Kidney capillary endothelial cell (primary cell): ENCODE measurements at places on chromosomes 4 and X.

DNA sequence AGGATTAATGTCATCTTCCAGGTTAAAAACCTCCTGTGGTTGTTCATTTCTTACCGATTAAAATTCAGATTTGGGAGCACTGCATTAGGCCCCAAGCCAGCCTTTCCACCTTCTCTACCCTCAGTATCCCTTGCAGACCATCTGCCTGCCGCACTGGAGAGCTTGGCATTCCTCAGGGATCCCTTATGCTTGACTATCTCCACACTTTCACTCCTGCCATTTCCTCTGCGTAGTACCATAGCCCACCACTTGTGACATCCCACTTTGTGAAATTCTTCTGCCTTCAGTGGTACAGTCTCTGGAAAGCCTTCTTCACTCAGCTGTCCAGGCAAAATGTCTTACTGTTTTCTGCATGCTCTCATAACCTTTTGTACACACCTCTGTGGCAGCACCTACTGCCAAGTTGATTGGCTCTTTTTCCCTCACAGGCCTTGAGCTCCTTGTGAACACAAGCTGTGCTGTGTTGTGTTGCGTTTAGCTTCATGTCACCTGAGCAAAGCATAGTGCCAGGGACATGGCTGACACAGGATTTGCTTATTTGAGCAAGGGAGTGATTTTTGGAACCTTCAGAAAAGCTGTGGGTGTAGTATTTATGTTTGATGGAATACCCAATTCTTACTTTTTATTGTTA lies 156.4 kb downstream of the ARX start:
- no peak for DNase-seq

DNA sequence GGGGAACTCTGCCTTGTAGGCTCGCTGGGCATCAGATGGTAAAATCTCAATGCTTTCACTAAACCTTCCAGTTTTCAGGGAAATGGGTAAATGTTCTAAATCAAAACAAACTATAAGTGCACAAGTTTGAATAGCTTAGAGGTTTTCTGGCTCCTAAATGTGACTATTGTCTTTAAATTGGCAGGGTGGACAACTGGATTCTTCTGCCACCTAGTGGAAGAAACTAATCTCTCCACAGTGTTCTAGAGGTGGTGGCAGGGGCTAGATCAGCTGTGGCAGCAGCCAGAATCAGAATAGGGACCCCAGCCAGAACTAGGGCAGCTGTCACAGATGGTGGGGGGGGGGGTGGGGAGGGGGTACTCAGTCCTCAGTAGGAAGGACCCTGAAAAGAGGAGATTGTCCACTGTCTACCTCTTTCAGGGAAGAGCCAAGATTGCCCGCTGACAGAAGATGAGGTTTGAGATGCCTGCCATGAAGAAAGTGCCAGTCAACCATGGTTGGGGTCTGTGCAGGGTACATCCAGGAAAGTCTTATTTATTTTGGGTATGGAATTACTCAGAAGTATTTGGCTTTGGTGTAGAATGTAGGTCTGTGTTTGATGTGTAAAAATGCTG lies 201.4 kb downstream of the CCNG2 start:
- peak; percentile 42 for DNase-seq

DNA sequence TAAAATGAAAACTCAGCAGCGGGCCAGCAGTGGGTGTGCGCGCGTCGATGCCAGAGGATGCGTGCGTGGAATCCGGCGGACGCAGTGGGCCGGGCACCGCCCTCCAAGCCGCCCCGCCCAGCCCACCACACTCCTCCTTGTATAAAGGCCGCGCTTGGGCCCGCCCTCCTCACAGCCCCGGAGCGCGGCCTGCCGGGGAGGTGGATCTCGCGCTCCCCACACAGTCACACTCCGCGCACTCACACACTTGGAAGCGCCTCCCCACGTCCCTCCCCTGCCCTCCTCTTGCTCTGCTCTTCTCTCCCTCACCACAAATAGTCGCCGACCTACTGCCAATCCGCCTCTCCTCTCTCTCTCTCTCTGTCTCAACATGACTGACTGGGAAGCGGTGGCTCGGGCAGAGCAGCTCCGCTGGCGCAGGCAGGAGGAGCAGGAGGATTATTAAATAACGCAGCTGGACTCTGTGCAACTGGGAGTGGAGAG lies at the start of gene CCSER1:
TSS of gene CCSER1 (plus strand) at position 172 of the 483 bp plus-strand sequence.
- peak; percentile 13 for DNase-seq

DNA sequence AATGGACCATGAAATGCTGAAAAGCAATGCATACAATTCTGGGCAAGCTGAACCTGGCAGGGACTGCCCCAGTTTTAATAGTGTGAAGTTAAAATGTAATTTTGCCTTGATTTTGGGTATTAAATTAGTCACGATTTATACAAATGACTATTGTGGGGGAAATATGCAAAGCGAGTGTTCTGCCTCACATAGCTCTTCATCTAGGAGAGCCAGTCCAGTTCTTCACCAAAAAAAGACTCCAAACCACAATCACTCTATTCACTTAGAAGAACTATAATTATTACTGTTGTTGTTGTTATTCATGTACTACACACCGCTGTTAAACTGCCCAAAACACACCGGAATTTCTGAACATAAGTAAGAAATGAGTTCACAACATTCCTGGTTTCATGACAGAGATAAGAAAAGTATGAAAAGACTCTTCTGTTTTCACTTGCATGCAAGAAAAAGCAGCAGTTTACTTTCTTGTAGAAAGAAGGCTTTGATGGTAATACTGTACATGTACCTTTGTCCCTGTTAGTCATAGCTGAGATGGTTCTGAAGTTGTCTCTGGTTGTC lies 101.9 kb downstream of the QRFPR start:
- no peak for DNase-seq

GRCh38 chrX:130529531-130529930 lies 127.7 kb downstream of the RBMX2 start:
- no peak for DNase-seq

DNA sequence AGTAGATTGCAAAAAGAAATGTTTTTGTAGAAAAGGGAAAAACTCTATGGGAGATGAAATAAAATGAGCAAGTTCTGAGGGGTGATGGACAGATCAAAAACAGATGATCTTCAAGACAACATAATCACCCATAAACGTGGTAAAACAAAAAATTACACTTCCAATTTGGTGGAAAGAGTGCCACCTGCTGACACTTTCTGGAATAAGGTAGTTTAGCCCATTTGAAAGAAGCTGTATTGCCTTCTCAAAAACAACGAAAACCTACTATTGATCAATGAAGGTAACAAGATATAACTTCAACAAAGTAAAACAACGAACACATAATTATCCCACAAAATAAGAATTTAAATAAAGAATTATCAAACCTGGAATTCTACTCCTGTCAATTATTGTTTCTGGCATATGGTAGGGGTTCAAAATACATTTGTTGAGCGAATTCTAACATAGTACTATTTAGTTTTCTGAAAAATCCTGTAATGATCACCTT lies 2.5 kb downstream of the COQ2 start:
- DNase-seq: peak; percentile 69

- peak; percentile 53 for DNase-seq
These were observed at the start of gene UCHL1 for GRCh38 chr4:41256740-41257256. UCHL1 (plus strand) TSS chr4:41256928; CDS start chr4:41256977, 49 bp downstream.

- DNase-seq: no peak
These were observed 73.7 kb downstream of the SHROOM2 start for GRCh38 chrX:9859711-9860555.

DNA sequence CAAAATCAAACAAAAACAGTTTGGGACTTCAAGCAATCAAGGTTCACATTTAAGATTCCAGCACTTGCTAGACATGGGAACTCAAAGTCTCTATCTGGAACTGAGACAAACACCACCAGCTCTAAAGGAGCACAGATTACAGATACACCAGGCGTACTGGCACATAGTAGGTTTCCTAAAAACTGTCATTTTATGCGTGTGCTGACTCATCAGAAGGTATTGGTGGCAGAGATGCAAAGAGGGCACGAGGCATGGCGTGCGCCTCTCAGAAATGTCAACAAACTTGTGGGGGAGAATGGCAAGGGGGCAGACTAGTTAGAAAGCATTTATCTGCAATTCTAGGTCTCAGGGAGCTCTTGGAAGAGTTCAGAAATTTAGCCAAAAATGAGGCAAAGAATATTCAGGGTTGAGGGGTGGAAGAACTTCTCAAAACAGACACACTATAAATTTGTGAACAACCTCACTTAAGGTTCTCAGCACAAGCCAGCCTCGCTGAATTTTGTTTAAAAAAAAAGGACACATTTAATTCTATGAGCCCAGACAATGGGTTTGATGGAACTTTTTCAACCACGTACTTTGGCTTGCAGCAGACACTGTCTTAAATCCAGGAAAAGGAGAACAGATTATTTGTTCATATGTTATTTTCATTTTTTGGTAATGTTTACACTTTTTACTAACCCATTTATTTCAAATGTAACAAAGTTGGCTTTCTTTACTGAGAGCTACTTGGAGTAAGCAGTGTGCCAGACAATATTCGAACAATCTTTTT lies 100.0 kb downstream of the SHISA3 start:
- no peak for DNase-seq

DNA sequence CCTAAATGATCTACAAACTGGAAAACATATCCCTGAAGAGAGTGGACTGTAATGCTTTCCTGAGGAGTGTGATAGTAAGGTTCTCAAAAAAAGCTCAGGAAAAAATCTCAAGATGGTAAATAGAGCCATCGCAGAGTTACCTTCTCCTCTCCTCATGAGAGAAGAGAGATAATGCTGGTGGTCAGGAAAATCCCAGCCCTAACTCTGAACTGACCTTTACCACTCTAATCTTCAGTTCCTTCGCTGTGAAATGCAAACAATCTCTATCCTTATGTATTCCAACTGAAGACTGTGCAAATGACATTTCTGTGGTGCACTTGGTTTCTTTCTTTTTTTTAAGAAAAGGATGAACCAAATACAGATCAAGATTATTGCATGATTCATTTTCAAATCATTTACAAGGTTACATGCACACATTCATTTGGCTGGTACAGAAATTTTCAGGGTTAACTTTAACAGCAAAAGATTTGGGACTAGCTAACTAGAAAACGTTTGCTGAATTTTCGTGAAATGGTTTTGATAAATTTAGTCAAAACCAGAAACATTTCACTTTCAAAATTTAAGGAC lies 8.3 kb downstream of the PPM1K start:
- DNase-seq: no peak

DNA sequence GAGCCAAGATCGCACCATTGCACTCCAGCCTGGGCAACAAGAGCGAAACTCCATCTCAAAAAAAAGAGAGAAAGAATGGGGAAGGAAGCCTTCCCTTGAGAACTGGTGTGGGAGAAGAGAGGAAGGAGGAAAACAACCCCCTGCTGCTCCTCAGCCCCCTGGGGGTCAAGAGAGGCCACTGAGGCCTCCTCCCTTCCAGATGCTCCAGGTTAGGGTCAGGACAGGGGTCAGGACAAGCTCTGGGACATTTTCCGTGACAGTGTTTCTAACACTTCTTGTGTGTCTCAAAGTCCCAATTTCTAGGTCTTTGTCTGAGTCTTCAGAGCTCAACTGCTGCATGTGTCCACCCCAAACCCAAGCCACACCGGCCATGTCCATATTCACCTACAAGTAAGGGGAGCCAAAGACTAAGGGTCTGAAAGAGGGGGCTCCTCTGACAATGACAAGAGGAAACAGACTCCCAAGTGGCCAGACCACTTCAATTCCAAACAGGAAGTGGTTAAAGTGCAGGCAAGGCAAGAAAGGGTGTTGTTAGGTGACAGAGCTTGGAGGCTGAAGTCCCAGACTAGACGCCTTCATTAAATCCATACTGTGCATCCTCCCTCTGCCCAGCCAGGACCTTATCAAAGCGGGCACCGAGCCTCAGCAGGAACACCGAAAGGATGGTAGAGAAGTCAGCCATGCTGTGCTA lies 8.3 kb downstream of the L1CAM start:
- DNase-seq: no peak

- DNase-seq: peak; percentile 51
These were observed 8.5 kb downstream of the COL25A1 start for GRCh38 chr4:109294006-109294405.

- no peak for DNase-seq
These were observed 209.5 kb downstream of the HS6ST2 start for GRCh38 chrX:132748909-132749308.

DNA sequence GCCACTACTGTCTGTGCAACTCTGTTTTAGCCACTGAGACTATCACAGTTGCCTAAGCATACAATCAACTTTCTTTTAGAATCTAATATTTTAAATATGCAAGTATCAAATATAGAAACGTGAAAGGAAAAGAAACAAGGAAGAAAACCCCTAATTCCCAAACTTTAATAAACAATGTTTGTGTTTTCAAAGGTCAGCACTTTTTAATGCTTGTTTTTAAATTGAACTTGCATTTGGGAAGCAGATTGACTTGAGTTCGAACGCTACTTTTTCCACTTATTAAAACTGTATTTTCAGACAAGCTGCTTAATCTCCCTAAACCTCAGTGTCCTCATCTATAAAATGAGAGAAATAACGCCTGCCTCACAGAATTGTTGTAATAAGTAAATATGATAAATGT lies 185.8 kb upstream of the GPC4 start:
- no peak for DNase-seq

- DNase-seq: no peak
These were observed 851.5 kb downstream of the PCDH18 start for GRCh38 chr4:136680761-136681160.

- no peak for DNase-seq
These were observed 13.5 kb upstream of the CXCL6 start for GRCh38 chr4:73822812-73823504.

DNA sequence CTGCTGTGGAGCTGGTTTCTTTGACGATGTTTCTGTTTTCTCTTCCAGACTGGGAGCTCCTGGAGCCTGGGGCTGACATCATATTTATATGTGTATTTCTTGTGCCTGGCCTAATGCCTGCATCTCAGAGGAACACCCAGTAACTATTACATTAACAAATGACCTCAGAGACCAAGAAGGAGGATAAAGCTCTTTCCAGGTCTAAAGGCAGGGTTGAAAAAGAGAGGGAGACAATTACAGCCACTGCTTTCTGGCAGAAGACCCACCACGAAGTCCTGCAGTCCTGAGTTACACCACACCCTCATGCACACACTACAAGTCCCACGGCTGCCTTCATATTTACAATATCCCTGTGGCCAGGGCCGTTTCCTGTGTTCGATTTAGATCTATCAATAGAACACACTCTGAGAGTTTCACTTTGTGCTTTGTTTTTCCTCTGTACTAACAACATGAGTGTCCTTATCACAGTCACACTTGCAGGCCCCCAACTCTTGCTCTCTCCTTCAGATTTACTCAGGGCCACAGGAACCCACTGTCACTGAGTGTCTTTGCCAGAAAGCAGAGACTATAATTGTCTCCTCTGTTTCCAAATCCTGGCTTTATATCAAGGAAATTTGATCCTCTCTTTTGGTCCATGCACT lies 535.5 kb downstream of the MID1IP1 start:
- DNase-seq: no peak
